T-helper 9 cell (primary cell): ENCODE measurements at places on chromosomes 13 and 19.

DNA sequence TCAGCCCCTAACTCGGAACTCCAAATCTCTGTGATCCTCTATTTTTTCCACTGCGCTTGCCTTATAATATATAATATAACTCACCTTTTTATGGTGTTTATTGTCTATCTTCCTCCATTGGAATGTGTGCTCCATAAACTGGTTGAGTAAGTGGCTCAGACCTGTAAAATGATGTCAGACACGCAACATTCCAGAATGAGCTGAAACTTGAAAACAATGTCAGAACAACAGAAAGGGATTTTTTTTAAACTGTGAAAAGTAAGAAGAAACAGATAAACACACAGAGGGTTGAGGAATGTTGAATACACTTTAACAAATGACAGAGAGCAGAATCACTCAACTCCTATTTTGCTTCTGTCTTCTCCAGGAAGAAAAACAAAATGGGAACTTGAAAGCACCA, 19.1 kb upstream of the FAM216B start:
- no peak for DNase-seq

- no peak for DNase-seq
Observed at GRCh38 chr19:18420930-18421329, 1.7 kb downstream of the SSBP4 start.

- no peak for DNase-seq
Observed at GRCh38 chr13:27393101-27393500, 31.3 kb upstream of the GTF3A start.

- no peak for DNase-seq
Observed at GRCh38 chr19:29086182-29086581, 126.8 kb downstream of the UQCRFS1 start.

DNA sequence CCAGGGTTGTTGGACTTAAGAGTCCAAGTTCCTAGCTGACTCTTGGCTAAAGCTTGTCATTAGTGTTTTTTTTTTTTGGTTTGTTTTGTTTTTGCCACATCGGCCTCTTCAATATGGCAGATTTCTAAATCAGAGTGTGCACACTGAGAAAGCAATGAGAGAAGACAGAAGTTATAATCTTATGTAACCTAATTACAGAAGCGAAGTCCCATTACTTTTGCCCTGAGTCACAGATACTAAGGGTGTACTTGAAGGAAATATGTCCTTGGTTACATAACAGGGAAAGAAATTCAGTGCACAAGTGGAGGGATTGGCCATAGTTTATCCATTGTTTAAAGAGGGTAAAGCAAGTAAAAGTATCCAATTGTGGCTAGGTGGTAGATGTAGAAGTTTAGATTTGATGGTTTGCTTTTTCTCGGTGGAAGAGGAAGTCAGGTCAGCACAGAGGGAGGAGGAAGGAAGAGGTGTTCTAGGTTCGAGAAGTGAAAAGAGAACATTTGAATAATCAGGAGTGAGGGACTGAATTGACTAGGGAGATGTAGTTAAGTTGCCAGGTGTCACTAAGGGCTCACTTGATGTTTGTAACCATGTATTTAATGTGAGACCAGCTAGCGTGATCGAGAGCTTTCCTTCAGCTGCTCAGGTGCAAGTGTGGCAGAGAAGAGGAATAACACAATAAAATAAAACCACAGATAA, 12.2 kb downstream of the GTF2F2 start:
- no peak for DNase-seq

DNA sequence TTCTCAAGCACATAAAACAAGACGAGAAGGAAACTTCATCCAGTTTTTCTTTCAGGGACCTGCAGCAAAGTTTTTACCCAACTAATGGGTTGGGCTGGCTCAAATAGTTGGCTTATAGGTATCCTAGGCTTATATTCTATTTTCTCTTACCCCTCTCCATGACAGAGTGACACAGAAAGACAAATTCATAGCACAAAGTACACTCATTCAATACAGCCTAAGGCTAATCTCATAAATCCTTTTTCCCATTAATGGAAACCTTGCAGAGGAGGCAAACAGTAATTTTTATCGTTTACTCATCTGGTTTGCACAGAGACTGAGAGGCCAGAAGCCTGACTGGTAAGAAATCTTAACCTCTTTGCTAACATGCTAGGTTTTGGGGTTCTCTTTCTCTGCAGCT, 1589.9 kb downstream of the SLITRK1 start:
- DNase-seq, result no peak

DNA sequence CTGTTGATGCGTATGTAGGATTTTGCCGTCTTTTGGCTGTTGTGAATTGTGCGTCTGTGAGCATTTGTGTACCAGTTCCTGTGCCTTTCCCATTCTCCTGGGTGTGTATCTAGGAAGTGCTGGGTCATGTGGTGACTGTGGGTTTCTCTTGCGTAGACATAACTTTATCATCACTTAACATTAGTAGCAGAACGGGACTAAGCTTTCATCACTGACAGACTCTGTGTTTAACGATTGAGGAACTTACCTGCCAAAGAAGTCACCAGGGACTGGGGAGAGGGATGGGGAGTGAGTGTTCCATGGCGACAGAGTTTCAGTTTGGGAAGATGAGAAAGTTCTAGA, 15.0 kb downstream of the FZR1 start:
- no peak for DNase-seq

- DNase-seq, result no peak
Observed at GRCh38 chr13:26561651-26562511, 4.4 kb downstream of the WASF3 start.

GRCh38 chr13:105139048-105139379, 1396.4 kb downstream of the EFNB2 start:
- DNase-seq, result no peak

DNA sequence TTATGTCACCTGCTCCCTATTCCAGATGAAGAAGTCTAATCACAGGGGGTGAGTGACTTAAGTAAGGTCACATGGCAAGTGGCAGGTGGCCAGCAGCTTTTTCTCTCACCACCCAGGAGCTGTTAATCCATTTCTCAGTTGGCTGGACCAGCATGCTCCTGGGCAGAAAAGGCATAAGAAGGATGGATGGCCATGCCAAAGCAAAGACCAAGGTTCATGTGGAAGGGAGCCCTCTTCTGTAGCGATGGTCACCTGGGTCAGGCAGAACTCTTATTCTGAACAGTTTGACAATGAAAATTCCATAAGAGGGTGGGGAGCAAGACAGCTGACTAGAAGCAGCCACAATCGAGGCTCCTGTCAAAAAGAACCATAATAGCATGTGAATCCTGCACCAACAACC, 538.1 kb downstream of the SUCLA2 start:
- DNase-seq, result no peak

GRCh38 chr13:19289180-19289579, 107.6 kb upstream of the TUBA3C start:
- DNase-seq, result no peak

- no peak for DNase-seq
Observed at GRCh38 chr19:863315-863620, 3.8 kb downstream of the CFD start.

DNA sequence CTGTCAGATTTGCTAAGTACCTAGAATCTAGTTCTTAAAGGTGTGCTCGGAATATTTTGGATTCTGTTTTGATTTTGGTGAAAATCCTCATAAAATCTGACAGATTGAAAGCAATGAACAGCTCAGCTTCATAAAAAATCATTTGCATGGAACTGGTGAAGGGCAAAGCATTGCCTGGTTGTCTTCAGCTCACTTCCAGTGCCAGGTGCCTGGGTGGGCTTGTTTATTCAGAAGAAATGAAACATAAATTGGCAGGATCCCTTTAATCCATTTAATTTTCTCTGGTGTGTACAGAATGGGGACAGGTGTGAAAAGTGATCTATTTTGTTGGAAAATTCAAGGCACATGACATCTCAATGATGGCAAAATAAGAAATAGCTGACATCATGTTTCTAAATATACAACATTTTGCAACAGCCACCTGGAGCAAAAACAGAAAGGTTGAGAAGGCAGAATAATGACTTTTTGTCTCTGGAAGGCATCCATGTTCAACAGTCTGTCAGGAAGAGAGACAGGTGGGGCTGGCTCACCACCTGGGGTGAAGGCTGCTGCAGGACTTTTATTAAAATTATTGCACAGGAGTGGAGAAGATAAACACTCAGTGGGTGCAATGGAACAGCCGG, 52.2 kb downstream of the RFC3 start:
- DNase-seq, result no peak

- peak; percentile 79 for DNase-seq
Observed at GRCh38 chr19:17496337-17496997, 15.0 kb upstream of the PGLS start.

GRCh38 chr19:40627486-40628279, 26.5 kb downstream of the LTBP4 start:
- no peak for DNase-seq

DNA sequence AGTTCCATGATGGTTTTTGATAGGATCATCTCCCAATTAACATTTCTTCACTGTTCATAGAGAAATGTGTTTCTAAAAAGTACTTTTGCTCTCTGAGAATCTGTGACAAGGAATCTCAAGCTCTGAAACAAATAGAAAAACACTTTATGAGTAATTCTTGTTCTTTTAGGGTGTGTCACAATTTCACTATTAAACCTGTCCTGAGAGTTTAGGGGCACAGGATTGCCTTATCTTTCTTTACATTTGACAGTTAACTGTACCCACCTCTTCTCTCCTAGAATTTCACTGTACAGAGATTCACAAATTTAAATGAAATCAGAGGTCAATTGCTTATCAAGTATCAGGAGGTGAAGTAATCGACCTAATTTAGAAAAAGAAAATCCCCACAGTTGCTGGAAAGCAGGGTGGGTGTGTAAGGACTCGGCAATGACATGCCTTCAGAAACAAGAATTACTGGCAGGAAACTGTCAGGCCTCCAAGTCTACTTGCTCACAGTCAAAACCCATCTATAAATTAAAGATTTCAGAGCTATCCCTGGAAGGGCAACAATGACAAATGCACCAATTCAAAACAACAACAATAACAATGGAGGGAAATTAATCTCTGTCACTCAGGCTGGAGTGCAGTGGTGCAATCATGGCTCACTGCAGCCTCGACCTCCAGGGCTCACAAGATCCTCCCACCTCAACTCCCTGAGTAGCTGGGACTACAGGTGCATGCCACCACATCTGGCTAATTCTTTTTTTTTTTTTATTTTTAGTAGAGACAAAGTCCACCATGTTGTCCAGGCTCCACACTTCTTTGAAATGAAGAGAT, 250.2 kb downstream of the ABCC4 start:
- no peak for DNase-seq

- no peak for DNase-seq
Observed at GRCh38 chr13:112343591-112343990, 32.6 kb upstream of the SPACA7 start.
